ENCODE measurements at places on chromosomes 2 and 18.

- peak; percentile 31 for DNase-seq
Observed at GRCh38 chr2:15941871-15942710, 1.7 kb downstream of the MYCN start.

- DNase-seq: peak; percentile 16
Observed at GRCh38 chr2:84495539-84496146, 20.7 kb upstream of the DNAH6 start.

GRCh38 chr18:58212274-58212673 is 168.2 kb downstream of the NEDD4L start:
- no peak for DNase-seq

GRCh38 chr2:98376996-98377395 is 30.7 kb downstream of the CNGA3 start:
- DNase-seq: no peak

- no peak for DNase-seq
Observed at GRCh38 chr2:227395556-227395955, 7.8 kb upstream of the SCYGR1 start.

- DNase-seq: no peak
Observed at GRCh38 chr18:58699551-58699950, 28.3 kb downstream of the MALT1 start.

- DNase-seq: peak; percentile 96
Observed at GRCh38 chr2:191013932-191014652, at the start of gene STAT1. STAT1 (minus strand) TSS chr2:191014171; CDS start chr2:191010003, 4,168 bp downstream.

DNA sequence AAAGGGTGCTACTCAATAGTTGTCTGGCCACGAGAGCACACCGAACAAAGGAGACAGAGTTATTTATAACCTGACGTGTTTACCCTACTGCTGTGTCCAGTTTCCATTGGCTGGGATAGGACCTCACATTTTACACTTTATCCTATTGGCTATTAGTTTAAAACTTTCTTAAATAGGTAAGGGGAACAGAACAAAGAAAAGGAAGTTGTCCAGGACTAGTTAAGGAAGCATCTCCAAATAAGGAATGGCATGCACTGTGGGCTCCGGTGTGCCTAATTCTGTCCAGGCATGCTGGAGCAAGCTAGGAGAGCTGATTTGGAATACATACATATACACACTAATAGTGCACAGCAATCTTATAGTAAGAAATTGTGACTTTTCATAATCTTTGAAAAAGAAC is 72.2 kb downstream of the CAB39 start:
- DNase-seq: no peak

Measured in stimulated activated CD4-positive, alpha-beta T cell treated with anti-CD3 and anti-CD28 coated beads, Interleukin-15, amount 100 ng/mL, for 24 hours (primary cell).